LHCN-M2 (cell line): ENCODE measurements at places on chromosomes 6 and 20.

GRCh38 chr6:169215201-169215681, 38.4 kb downstream of the THBS2 start:
- no peak for DNase-seq

DNA sequence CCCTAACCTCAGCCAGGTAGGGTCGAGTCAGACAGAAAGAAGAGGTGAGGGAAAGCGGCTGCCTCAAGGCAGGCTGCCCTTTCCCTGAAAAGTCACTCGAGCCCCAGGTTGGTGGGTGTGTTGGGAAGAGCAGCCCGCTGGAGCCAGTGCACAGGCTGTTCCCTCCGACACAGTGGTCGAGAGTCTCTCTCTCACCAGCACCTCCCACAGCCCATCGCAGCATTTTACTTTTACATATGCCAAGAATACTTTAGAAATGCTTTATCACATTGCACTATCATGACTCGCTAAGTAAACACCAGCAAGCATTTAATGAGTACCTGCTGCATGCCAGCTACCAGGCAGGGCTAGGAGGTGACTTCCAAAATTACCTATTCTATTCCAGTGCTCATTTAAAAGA, 1.7 kb downstream of the PRPH2 start:
- no peak for DNase-seq

- DNase-seq: no peak
These were observed 446.2 kb downstream of the PLCB1 start for GRCh38 chr20:8578161-8578865.

- no peak for DNase-seq
These were observed 11.8 kb upstream of the SMLR1 start for GRCh38 chr6:130815200-130816071.

DNA sequence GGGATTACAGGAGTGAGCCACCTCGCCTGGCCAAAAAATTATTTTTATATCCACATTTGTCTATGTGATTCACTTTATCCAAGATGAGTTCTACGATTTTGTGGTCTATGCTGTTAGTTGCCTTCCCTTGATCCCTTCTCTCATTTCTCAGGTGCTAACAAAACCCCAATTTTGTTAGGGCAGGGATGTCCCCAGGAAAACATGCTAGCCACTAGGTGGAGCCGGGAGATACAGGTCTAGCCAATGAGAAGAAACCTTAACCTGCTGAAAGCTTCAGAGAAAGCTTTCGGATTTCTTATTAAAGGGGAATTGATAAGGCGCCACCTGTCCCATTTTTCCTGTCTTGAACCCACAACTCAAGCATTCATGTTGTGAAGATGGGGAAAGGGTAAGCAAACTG, 167.4 kb upstream of the OLIG3 start:
- peak; percentile 12 for DNase-seq

DNA sequence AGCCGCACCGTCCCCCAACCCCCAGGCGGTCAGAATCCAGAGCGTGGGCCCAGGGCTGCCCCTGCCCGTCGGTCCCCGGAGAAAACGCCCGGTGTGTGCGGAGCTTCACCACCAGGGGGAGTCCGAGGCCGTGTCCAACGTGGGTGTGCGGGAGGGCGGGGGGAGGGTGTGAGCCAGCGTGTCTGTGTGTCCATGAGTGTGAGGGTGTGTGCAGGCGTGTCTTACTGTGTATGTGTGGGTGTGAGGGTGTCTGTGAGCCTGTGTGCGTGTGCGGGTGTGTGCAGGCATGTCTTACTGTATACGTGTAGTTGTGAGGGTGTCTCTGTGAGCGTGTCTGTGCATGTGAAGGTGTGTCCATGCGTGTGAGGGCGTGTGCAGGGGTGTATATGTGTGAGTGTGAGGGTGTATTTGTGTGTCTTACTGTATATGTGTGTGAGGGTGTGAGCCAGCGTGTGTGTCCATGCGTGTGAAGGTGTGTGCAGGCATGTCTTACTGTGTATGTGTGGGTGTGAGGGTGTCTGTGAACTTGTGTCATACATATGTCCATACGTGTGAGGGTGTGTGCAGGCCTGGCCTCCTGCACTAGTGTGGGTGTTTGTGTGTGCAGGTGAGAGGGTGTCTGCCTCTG, 24.6 kb upstream of the GATA5 start:
- DNase-seq: peak; percentile 19
